Stimulated activated CD8-positive, alpha-beta memory T cell treated with anti-CD3 and anti-CD28 coated beads, Interleukin-15, amount 100 ng/mL, for 1 hour (primary cell): ENCODE measurements at places on chromosomes 1 and 21.

DNA sequence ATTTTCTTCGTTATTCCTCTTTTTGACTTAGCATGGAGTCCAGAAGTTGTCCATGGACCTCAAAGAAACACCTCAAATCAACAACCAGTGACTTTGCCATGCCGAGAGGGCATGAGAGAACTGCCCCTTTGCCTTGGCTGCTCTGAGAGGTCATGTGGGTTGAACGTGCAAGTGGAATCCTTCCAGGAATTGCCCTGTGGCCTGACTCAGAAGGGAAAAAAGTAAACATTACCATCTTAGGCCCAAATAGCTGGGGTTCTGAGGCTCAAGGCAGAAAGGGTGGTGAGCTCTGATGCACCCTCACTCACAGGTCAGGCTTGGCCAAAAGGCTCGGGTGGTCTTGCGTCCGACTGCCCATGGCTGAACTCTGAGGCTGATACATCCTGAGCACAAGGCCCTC, 15.1 kb downstream of the STUM start:
- no peak for DNase-seq

GRCh38 chr1:59092126-59092525, 204.8 kb upstream of the FGGY start:
- no peak for DNase-seq

DNA sequence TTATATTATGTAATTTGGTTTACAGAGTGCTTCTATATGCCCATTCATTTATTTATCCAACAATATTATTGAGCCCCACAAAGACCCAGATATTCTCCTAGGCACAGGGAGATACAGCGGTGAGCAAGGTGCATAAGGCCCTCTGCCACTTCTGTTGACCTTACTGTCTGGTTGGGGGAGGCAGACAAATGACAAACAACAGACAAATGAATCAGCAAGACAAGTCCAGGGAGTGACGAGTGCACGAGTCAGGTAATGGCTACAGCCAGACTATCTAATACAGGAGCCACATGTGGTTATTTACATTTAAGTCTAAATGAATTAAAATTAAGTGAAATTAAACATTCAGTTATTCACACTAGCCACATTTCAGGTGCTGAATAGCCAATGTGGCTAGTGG, 22.0 kb upstream of the BCAR3 start:
- no peak for DNase-seq

GRCh38 chr21:34796518-34797200, 127.9 kb downstream of the CLIC6 start:
- DNase-seq = no peak

DNA sequence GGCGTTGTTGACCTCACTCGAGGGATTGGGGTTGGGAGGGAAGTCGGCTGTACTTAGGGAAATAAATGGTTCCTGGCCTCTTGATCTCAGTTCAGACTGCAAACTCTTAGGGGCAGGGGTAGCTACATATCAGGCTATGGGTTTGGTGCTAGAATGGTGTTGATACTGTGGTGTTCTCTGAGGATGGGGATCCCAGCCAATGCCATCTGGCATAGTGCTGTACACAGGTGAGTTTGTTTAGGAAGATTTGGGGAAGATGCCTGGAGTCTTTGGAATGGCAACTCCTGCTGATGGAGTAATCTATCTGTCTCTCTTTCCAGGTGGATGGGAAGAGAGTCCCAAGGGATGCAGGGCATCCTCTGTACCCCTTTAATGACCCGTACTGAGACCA, 14.3 kb upstream of the NASP start:
- DNase-seq = no peak

GRCh38 chr1:201676197-201676596, 137.3 kb downstream of the NAV1 start:
- DNase-seq = no peak

- no peak for DNase-seq
These were observed 188.9 kb upstream of the EDN2 start for GRCh38 chr1:41673378-41673777.

- no peak for DNase-seq
These were observed 35.7 kb downstream of the ZBTB8B start for GRCh38 chr1:32500387-32501209.

GRCh38 chr21:34133802-34134201, 60.4 kb downstream of the MRPS6 start:
- no peak for DNase-seq

DNA sequence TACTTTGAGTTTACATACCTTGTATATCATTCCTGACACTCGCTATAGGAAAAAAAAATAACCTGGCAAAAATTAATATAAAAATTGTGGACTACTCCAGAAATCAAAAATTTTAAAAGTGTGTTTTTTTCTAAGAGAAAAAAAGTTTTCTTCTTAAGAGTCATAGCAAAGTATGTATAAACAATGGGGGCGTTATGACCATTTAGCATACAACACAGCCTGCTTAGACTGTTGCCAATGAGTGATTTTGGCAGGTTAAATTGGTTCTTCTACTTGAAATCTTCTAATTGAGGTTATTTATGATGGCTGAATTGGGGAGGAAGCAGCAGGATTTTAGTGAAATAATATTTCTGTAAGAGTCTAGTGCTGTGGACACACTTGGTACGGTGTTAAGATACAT, 130.5 kb upstream of the USH2A start:
- no peak for DNase-seq

GRCh38 chr21:39796466-39796865, 51.5 kb downstream of the IGSF5 start:
- DNase-seq = no peak

DNA sequence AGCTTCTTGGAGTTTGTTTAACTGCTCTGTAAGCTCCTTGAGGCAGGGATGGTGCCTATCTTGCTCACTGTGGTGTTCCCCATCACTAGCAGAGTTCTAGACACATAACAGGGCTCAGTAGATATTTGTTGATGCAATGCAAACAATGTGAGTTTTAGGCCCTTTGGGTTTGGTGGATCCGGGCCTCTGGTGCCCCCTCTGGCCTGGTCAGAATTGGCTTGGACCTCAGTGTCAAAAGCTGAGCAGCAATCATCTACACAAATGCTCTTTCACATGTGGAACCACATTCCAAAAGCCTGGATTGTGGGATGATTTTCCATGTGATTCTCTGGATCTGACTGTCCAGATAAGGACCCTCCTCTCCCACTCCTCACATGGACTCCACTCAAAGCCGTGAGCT, 53.4 kb upstream of the BCAR3 start:
- DNase-seq = no peak

- no peak for DNase-seq
These were observed 40.5 kb downstream of the SLC5A9 start for GRCh38 chr1:48263041-48263440.

DNA sequence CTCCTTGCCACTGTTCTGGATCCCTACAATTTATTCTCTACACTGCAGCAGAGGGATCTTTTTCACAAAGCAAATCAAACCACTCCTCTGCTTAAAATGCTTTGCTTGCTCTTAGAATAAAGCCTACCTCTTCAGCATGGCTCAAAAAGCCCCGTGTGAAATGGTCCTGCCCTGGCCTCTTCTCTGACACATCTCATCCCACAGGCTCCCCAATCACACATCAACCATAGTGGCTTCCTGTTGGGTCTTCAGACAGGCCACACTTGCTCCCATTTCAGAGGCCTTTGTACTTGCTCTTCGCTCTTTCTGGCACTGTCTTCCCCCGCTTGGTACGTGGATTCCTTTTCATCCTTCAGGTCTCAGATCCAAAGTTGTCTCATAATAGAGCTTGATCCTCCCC, 44.3 kb upstream of the PLXNA2 start:
- no peak for DNase-seq

DNA sequence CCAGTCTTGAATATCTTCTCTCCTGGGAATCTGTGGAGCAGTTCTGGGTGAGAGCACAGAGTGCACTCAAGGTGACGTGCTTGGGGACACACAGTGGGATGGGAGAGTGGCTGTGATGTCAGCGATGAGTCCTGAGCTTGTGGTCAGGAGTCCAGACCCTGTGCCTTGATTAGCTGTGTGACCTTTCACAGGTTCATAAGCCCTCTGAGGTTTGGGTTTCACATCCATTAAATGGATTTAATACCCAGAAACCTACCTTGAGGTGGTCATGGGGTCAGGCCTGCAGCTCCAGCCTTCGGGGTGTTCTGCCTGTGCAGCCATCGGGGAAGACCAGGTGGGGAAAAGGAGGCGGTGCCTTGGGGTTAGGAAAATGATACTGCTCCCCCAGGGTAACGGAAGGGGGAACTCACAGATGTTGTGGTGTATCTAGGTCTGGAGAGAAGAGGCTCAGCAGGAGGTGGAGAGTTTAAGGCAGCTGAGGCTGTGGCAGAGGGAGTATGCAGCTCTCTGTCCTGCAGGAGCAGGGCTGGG, 38.5 kb upstream of the ETV3 start:
- no peak for DNase-seq

GRCh38 chr1:163055531-163055930, 13.6 kb upstream of the RGS4 start:
- no peak for DNase-seq

DNA sequence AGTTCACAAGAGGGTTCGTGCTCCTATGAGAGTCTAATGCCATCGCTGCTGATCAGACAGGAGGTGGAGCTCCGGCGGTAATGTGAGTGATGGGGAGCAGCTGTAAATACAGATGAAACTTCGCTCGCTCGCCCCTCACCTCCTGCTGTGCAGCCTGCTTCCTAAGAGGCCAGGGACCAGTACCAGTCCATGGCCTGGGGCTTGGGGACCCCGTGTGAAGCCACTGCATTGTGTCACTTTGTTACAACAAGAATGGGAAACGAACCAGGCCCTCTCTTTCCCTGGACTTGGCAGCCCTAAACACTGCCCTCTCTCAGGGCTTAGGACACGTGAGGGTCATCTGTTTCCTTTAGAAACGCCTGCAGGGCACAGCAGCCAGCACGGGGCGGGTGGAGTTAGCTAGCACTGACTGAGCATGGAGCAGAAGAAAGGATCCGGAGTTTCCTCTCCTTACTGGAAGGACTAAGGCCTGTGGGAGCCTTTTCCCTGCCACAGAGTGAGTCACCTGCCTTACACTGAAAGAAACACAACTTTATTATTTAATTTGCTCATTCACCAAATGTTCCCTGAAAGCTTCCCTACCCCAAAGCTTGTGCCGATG, 185.2 kb upstream of the TMEM51 start:
- DNase-seq = no peak

DNA sequence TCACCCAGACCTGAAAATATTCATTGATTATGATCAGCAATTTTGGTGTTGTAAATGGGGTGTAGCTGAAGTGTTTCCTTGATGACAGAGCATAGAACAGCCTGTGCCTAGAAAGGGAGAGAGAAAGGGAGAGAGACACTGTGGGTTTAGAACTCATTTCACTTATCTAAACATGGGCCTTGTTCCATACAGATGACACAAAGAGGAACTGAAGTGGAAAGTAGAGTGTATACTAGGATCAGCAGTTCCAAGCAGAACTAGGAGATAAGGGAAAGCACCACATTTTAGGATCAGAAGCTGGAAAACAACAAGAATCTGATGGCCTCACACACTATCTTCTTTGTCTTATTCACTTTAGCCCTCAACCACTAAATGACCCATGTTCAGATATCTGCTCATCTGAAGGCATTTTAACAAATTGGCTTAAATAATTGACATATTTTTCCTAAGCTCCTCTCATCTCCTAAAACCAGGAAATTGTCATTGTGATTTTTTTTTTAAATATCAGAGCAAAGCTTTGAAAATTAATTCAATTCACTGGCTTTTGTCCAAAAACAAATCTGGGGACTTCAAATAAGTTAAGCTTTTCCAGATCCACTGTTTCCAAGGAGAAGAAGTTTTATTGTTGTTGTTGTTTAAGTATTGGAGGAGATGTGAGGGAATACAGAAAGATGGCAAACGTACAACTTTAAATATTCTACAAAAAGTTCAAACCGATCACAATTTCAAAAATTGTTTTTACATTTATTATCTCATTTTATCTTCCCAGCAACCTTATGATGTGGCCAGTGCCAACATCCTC, 103.8 kb downstream of the LYPLAL1 start:
- no peak for DNase-seq

GRCh38 chr1:87252406-87252805, 76.3 kb upstream of the LMO4 start:
- no peak for DNase-seq

DNA sequence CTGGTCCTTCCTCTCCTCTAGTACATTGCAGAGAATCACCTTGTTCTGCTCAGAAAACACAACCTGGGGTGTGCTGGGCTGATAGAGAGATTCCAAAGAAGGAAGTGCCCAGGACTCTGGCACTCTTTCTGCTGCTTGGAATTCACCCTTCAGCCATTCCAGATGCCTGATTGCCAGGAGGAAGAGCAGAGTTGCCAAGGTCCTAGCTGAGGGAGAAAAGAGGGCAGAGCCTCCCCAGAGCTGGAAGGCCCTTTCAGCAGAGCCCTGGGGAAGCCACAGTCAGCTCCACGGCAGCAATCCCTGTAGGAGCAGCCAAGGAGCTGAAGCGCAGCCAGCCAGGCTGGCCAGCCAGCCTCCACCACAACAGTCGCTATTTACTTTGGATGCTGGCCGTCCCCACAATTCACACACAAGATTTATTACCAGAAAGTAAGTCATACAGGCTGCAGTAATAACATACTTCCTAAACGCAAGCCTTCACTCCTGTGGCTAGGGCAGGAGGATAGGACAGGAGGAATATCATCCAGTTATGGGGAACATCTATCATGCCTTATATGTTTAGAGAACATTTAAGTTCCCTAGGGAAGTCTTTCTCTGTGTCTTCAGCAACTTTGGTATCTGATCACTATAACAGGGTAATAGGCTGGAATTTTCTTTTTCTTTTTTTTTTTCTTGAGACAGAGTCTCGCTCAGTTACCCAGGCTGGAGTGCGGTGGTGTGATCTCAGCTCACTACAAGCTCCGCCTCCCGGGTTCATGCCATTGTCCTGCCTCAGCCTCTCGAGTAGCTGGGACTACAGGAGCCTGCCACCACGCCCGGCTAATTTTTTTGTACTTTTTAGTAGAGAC, 36.6 kb upstream of the SLC44A3 start:
- DNase-seq = no peak

GRCh38 chr1:173164686-173165085, 42.4 kb downstream of the TNFSF4 start:
- no peak for DNase-seq

- DNase-seq = no peak
These were observed 37.2 kb upstream of the PDC start for GRCh38 chr1:186498071-186498470.

GRCh38 chr1:88661951-88662699, 21.9 kb upstream of the PKN2 start:
- DNase-seq = no peak

DNA sequence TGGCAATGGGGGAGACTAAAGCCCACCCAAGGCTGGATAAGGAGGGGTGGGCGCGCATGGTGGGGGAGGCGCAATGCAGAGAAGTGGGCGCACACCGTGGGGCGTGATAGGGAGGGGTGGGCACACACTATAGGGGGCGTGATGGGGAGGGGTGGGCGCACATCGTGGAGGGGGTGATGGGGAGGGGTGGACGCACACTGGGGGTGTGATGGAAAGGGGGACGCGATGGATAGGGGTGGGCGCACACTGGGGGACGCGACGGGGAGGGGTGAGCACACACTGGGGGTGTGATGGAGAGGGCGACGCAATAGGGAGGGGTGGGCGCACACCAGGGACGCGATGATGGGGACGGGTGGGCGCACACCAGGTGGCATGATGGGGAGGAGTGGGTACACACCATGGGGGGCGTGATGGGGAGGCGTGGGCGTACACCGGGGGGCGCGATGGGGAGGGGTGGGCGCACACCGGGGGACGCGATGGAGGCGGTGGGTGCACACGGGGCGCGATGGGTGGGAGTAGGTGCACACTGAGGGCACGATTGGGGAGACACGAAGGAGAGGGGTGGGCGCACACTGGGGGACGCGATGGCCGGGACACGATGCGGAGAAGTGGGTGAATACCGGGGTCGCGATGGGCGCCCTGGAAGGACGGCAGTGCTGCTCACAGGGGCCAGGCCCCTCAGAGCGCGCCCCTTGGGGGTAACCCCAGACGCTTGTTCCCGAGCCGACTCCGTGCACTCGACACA, 929 bp downstream of the SUMO3 start:
- DNase-seq = no peak
